Astrocyte of the hippocampus (primary cell): ENCODE measurements at places on chromosomes 1 and 21.

- DNase-seq, result no peak
Observed at GRCh38 chr21:37877171-37877570, 39.1 kb downstream of the KCNJ6 start.

GRCh38 chr1:230977761-230978490 is 735 bp downstream of the TTC13 start:
- peak; percentile 61 for DNase-seq

DNA sequence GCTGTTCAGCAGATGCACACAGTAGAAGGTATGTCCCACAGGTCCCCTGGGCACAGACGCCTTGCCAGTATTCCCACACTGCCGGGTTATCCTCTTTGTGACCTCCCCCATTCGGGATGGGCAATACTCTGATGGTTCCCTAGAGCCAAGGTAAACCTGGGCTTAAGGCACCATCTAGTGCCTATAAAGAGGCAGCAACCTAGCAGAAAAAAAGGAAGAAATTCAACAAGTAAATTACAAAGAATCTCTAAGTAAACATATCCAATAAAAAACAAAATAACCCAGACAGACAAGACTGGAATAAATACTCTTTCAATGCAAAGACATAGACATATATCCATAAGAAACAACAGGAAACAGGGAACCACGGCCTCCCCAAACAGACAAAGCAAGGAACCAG is 39.4 kb downstream of the HSF2BP start:
- DNase-seq, result no peak

GRCh38 chr1:32388641-32389040 is 5.6 kb downstream of the BSDC1 start:
- no peak for DNase-seq

DNA sequence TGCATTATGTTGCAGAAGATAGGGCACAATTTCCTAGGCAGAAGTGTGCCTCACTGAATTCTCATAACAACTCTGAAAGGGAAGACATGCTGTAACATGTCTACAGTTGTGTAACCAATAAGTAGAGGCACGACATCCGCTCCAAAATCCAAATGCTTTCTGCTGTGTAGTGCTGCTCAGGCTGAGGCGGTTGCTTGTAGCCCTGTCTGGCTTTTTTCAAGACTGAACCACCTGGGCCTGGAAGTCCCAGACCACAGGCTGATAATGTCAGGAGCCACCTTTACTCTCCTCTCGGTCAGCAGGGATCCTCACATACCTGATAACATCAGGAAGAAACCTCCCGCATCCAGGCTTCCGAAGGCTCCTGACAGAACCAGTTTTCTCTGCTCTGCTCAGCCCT is 10.9 kb downstream of the AKNAD1 start:
- DNase-seq, result no peak

GRCh38 chr1:235782601-235783000 is 84.1 kb downstream of the LYST start:
- peak; percentile 20 for DNase-seq

GRCh38 chr1:232992227-232992626 is 41.8 kb downstream of the NTPCR start:
- DNase-seq, result no peak

DNA sequence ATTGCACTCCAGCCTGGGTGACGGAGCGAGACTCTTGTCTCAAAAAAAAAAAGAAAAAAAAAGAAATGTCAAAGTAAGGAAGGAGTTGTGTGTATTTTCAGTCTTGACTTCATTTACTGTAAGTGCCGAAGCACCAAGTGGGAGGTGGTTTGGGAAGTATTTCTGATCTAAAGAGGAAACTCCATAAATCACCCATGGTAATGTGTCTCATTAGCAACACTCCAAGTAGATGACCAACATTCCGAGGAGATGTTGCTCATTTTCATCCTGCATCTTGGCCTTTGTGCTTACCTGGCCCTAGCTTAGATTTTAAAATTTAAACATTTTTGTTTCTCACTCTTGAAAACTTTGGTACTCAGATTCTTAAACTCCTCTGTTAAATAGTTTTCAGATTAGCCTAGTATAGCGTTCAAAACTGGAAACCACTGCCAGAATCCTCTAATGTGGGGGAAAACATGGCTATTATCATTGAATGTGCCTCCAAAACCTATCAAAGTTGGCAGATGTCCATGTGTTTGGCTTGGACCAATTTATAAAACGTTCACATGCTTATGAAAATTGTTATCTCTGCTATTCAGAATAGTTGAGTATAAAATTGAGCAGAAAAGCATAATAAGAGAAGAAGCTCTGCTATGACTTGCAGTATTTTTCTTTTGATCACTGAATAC is 110.4 kb downstream of the NFIA start:
- DNase-seq, result no peak

- no peak for DNase-seq
Observed at GRCh38 chr21:29307718-29308455, 9.2 kb downstream of the BACH1 start.

GRCh38 chr1:39877980-39878956 is 5.0 kb downstream of the TRIT1 start:
- no peak for DNase-seq

- DNase-seq, result no peak
Observed at GRCh38 chr21:25967901-25968438, 202.6 kb downstream of the APP start.

DNA sequence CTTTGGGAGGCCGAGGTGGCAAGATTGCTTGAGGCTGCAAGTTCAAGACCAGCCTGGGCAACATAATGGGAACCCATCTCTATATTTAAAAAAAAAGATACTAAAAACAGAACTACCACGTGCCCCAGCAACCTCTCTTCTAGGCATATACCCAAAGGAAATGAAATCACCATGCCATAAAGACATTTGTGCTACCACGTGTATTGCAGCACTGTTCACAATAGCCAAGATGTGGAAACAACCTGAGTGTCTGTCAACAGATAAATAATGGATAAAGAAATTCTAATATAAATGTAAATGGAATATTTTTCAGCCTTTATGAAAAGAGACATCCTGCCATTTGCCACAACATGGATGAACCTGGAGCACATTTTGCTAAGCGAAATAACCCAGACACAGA is 128.6 kb downstream of the PCNX2 start:
- no peak for DNase-seq

DNA sequence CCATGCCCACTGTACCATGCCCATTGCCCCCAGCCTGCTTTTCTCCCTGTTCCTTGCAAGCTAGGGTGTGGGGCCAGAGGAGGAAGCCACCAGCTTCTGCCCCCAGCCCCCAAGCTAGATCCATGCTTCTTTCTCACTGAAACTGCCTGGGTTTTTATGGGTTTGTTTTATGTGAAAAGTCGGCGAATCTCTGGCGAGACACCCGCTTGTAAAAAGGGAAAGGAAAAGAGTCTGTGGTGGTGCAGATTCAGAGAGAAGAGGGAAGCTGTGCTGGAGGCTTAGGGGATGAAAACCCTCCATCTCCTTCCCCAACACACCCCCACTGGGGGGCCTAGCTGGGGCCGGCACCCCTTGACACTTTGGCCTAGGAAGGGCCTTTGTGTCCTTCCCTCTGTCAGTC is 26.2 kb downstream of the GRHL3 start:
- DNase-seq, result no peak

DNA sequence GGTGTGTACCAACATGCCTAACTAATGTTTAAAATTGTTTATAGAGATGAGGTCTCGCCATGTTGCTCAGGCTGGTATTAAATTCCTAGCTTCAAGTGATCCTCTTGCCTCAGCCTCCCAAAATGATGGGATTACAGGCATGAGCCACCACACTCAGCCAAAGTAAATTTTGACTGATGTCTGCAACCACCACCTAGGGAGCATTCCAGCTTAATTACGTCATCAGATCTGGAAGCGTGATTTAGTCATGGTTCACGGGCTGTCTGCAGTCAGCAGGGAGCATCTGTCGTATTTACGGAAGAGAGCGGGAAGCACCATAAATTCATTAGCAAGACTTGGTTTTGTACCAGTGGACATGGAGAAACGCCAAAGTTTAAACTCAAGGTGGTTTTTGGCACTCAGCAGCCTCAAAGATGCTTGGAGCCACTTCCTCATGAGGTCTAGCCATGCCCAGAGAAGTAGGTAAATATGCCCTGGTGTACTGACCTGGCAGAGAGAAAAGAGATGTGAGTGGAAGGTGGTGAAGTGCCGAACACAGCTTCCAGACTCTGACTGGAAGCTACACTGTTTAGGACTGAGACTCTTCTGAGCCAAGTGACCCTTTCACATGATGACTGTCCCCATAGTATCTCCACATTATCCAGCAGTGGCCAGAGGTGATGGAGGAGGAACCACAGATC is 60.8 kb upstream of the SLC35F3 start:
- peak; percentile 51 for DNase-seq

- DNase-seq, result no peak
Observed at GRCh38 chr21:15209224-15209623, 144.4 kb upstream of the NRIP1 start.

DNA sequence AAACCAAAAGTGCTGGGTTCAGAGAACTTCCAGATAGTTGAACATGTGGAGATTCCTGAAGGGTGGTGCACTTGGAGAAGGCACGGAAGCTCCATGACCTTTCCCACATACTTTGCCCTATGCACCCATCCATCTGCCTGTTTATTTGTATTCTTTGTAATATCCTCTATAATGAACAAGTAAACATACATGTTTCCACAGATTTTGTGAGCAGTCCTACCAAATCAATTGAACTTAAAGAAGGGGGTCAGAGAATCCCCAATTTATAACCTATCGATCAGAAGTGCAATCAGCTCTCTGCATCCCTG is 121.4 kb downstream of the ADSS2 start:
- no peak for DNase-seq

GRCh38 chr1:15949453-15950245 is 26.3 kb downstream of the ZBTB17 start:
- DNase-seq, result peak; percentile 92

- DNase-seq, result no peak
Observed at GRCh38 chr21:31558189-31558961, 101.1 kb upstream of the SOD1 start.

GRCh38 chr1:30405081-30405480 is 318.3 kb downstream of the MATN1 start:
- no peak for DNase-seq

GRCh38 chr1:92085727-92086126 is 5.6 kb downstream of the BTBD8 start:
- peak; percentile 12 for DNase-seq

DNA sequence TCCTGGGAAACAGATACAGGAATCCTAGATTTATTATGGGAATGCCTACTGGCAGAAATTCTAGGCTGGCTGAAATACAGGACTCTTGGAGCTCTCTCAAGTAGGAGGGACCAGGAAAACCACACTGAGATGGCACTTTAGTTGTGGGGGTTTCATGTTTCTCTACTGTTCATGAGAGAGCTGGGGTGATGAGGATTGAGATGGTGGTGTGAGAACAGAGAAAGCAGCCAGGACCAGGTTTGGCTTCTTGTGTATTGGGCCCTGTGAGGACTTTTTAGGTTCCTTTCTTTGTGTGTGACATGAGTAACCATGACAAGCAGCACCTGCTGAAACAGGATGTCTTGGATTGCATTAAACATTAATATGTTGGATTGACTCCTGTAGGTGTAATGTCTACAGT is 4.9 kb downstream of the ARID1A start:
- DNase-seq, result peak; percentile 67

GRCh38 chr1:15975358-15975804 is 520 bp downstream of the ZBTB17 start:
- peak; percentile 77 for DNase-seq

DNA sequence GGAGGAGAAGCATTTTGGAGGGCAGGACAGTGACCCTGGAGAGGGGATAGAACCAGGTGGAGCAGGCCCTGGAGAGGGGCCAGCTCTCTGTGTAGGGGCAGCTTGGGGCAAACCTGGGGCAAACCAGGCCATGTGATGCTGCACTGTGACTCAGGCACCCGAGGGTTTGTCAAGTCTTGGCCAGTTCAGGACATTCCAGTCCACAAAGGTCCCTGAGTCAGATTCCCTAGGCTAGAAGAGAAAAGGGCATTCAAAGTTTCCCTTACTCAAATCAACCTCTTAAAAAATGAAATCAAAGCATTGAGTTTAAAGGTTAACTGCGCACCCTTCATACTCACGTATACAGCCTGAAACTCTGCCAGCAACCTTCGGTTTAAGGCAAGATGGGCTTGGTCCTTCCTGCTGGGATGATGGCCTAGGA is 25.2 kb upstream of the PLA2G2C start:
- no peak for DNase-seq

GRCh38 chr1:207603777-207604176 is 41.2 kb upstream of the CR1L start:
- no peak for DNase-seq

- DNase-seq, result peak; percentile 95
Observed at GRCh38 chr1:86207323-86207722, 50.8 kb upstream of the COL24A1 start.

- no peak for DNase-seq
Observed at GRCh38 chr1:203524152-203524551, 30.2 kb downstream of the OPTC start.

- peak; percentile 33 for DNase-seq
Observed at GRCh38 chr1:240803151-240803550, 191.2 kb upstream of the GREM2 start.

GRCh38 chr1:31843506-31843905 is 27.7 kb upstream of the SPOCD1 start:
- DNase-seq, result peak; percentile 33

- no peak for DNase-seq
Observed at GRCh38 chr1:31848381-31848897, 32.6 kb upstream of the SPOCD1 start.

- DNase-seq, result no peak
Observed at GRCh38 chr1:150109586-150109985, 40.1 kb upstream of the PLEKHO1 start.

GRCh38 chr21:14271053-14271452 is 55.1 kb downstream of the RBM11 start:
- no peak for DNase-seq

- peak; percentile 83 for DNase-seq
Observed at GRCh38 chr1:21574466-21575151, 65.4 kb downstream of the ALPL start.

GRCh38 chr1:210428696-210429095 is 100.0 kb downstream of the HHAT start:
- no peak for DNase-seq

DNA sequence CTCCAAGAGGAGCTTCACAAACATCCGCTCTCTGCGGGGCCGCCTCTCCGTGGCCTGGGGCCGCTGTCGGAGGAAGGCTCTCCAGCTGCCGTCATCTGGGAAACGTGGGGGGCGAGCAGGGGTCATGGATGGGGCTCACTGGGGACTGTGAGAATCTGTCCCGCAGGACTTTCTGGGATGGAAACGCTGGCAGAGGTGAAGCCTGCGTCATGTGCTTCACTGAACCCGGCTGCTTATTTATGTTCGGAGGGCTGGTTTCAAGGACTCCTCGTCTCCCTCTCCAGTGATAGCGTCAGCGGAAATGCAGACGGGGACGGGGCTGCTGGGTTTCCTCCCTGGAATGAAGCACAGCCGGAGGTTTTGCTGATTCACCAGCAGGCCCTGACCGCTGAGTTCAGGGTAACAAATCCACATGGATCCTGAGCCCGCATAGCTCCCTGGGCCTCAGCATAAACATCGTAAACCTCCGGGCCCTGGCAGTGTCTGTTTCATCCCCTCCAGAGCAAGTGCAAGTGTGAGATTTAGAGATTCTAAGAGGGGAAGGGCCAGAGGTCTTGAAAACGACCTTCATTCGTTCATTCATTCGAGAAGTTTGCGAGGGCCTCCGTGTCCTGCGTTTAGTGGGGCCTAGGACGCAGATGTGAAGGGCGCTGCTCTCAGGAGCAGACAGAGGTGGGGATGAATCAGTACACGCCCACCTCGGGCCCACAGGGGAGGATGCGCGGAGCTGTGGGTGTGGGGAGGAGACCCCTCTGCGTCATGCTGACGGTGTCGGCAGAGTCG is 7.0 kb upstream of the POFUT2 start:
- peak; percentile 95 for DNase-seq
